ENCODE measurements at places on chromosomes 7 and 10. TPM values are rescaled to one million over a fixed set of nuclear protein-coding genes. Genes with fewer than 3 reads are reported as not detected.

The RELN gene
- 2.9 TPM for total RNA-seq

The SPDYE1 gene
- total RNA-seq = not detected

GRCh38 chr10:79186486-79187120, 117.8 kb downstream of the ZMIZ1 start:
- DNase-seq = no peak

DNA sequence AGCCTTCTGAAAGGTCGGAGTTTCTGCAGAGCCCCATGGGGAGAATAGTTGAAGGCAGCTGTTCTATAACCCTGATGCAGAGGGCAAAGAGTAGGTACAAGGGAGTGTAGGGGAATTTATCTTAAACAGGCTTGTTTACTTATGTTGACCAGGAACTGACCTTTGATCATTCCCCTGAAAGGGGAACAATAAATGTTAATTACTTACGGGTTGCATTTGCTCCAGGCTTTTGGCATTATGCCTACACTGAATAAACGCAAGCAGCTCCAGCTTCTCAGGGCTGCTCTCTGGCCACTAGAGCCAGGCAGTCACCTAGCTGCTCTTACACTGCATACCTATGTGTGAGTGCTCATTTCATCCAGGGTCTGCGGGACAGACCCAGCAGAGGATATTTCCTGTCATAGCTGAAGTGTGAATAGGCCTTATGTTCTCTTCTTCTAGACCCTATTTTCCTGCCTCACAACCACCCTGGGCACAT, 26.9 kb upstream of the ABCA13 start:
- no peak for DNase-seq

DNA sequence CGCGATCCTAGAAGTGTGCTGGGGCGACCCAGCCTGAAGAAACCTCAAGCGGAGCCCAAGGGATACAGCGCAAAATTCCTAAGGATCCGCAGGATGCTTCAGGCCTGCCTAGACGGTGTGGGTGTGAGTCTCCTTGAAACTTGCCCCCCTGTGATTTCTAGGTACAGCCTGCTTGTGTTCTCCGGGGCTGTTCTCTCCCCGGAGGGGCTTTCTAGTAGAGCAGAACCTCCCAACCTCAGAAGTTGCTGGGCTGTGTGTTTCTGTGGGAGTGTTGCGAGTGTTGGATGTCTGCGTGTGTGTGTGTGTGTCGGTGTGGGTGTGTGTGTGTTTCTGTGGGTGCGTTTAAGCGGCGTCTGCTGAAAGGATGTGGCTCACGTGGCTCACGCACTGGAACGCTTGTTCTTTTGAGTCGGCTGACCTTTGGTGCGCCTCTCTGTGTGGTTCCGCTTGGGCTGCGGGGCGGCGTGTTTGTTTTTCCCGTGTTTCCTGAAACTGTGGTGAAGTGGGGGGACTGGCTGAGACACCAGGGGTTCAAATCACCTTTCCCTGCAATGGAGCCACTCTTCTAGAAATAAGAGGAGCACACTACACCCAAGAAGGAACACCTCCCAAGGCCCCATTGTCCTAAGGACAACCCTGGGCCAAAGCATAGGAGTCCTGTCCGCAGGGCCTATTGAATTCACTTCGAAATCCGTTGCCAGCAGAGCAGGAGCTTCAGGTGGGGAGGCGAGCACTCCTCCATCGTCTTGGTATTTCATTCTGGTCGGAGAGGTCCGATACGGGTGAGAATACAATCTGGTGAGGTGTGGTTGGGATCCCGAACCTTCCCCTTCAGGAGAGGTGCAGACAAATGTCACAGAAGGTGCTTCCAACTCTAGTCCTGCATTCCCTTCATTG, 25.1 kb upstream of the ZNF273 start:
- DNase-seq = no peak

Measured in uterus (tissue), 4 donors.